ENCODE measurements at places on chromosomes 16 and 17.
A peak's percentile ranks its signal among the peaks of the same experiment; 100 is the strongest.

DNA sequence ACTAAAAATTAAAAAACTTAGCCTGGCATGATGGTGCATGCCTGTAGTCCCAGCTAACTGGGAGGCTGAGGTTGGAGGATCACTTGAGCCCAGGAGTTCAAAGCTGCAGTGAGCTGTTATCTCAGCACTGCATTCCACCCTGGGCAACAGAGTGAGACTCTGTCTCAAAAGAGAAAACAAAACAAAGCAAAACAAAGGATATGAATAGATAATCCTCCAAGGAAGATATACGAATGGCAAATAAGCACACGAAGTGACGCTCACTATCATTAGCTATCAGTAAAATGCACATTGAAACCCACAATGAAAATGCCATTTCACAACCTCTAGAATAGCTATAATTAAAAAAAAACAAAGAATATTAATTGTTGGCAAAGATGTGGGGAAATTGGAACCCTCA, 386.2 kb upstream of the CCL2 start:
- DNase-seq, result no peak

GRCh38 chr16:24174504-24174903, 81.6 kb upstream of the CACNG3 start:
- DNase-seq, result no peak

DNA sequence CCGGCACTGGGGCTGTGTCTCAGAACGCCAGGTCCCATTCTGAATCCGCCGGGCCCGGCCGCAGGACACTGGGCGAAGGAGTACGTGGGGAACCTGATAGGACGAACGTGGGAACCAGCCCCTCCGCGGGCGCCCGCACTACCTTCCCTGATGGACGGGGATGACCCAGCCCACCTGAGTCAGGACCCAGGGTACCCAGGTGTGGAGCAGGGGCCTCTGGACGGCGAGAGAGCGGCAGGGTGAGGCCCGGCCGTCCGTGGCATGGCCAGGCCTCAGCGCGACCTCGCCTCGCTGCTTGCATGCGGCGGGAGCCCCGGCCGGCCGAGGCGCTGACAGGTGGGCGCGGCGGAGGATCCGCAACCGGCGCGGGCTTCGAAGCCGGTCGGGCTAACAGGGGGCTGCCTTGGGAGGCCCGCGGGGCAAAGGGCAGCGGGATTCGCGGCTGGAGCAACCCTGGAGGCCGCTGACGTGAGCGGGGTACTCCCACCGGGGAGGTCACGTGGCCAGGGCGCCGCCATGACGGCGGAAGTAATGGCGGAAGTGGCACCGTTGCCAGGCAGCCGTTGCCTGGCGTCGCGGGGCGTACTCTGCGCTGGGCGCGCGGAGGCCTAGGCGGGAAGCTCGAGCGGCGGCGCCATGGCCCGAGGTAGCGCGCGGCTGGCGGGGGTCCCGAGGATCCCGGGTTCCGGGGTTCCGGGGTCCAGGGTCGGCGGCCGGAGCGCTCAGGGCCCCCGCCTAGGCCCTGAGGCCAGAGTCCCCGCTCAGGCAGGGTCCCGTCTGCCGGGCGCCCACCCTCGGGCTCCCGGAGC, at the start of gene WDR90:
Gene WDR90 (plus strand): TSS at position 585 of the 809 bp plus-strand sequence. CDS start 52 bp downstream, at position 637.
- DNase-seq, result peak; percentile 92

- peak; percentile 90 for DNase-seq
Observed at GRCh38 chr17:17682737-17683680, 1.8 kb downstream of the RAI1 start.

DNA sequence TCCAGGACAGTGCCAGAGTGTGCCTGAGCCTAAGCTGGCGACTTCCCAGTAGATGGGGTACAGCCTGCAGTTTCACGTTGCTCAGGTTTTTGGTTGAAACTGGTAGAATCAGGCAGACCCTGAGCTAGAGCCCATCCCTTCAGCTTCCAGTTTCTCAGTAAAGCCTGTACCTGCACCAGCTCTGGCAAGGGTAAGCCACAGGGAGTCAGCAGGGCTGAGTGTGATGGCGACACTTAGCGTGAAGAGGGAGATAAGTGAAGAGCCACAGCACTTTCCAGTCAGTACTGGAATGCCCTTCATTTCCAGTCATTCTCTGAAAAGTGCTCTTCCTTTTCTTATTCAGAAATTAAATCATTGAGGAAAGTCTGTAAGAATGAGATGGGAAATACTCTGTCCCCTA, 22.4 kb downstream of the PLD6 start:
- no peak for DNase-seq

- no peak for DNase-seq
Observed at GRCh38 chr17:5329784-5330557, 47.9 kb downstream of the RABEP1 start.

- DNase-seq, result no peak
Observed at GRCh38 chr17:43027091-43028032, 2.3 kb downstream of the RND2 start.

DNA sequence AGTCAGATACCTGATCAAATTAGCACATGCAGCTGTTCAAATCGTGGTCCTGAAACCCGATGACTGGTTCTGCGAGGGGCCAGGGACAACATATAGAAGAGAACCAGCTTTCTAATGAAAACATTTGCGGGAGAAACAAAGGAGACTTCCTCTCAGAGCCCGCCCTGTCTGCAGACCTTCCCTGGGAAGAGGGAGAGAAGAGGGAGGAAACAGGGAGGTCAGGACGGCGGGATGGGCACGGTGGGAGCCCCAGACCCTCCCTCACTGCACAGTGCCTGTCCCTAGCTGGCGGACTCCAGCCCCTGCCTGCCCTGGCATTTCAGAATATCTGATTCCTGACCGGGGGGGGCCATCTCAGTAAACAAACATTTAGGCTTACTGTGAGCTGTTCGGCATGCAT, 317.3 kb downstream of the FOXL1 start:
- no peak for DNase-seq

DNA sequence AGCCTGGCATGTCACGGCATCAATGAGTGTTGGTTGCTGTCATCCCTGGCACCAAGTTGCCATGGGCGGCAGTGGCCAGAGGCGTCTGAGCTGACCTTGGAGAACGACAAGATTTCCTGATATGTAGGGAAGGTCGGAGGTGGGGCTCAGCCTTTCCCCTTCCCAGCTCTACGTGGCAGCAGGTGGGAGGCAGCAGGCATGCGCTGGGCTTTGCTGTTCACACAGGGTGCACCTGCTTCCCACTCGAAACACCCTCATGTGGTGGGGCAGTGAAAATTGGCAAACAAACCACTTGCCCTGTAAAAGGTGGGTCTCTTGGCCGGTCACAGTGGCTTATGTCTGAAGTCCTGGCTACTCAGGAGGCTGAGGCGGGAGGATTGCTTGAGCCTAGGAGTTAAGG, 12.3 kb upstream of the TFAP4 start:
- no peak for DNase-seq

DNA sequence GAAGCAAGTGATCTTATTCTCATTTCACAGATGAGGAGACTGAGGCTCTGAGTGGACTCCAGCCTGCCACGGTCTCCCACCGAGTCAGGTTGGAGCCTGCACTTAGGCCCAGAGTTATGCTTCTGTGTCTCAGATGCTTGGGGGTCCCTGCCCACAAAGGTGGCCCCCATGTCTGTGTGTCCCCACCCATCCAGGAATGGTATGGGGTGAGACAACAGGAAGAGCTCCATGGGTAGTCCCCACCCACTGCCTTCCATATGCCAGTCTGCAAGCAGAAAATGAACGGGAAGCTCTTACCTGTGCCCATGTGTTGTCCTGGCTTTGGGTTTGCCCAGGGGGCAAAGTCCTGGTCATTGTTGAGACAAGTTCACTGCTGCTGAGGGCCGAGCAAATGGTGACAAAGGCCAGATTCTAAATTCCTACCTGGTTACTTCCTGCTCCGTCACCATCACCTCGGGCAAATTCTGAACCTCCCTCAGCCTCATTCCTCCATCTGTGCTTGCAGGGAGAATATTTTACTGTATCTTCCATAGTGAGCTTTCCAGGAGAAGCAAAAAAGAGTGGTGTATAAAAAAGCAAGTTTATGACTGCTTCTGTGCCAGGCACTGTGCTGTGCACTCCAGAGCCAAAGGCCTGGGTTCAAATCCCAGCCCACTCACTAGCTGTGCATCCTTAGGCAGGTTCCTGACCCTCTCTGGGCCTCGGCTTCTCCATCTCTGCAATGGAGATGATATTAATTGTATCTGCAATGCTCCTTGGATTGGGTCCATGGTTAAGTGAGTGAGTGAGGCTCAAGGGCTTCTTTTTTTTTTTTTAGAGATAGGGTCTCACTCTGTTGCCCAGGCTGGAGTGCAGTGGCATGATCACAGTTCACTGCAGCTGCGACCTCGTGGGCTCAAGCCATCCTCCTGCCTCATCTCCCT, 9.3 kb downstream of the IL4R start:
- DNase-seq, result no peak

GRCh38 chr17:17839791-17840707, 3.3 kb upstream of the SREBF1 start:
- peak; percentile 88 for DNase-seq

GRCh38 chr17:44159519-44160210, 10.8 kb upstream of the ASB16 start:
- DNase-seq, result peak; percentile 15

- peak; percentile 51 for DNase-seq
Observed at GRCh38 chr17:48564188-48565021, 13.7 kb downstream of the HOXB4 start.

DNA sequence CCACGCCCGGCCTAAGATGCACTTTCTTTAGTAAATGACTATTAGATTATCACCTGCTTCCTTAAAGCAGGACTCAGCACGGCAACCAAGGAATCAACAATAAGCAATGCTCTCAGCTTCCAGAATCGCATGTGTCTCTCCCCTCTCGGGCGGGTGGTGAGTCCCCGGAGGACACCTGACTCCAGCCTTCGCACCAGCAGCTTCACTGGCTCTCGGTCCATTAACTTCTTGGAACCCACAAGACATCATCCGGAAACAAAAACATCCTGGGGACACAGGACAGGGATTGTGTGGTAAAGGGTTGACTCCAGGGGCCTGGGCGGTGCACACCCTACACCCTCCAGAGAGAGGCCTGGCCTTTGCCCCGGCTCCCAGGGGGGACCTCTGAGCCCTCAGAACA, 22.7 kb downstream of the UTS2R start:
- no peak for DNase-seq

- no peak for DNase-seq
Observed at GRCh38 chr17:76292567-76292966, 15.5 kb downstream of the QRICH2 start.

DNA sequence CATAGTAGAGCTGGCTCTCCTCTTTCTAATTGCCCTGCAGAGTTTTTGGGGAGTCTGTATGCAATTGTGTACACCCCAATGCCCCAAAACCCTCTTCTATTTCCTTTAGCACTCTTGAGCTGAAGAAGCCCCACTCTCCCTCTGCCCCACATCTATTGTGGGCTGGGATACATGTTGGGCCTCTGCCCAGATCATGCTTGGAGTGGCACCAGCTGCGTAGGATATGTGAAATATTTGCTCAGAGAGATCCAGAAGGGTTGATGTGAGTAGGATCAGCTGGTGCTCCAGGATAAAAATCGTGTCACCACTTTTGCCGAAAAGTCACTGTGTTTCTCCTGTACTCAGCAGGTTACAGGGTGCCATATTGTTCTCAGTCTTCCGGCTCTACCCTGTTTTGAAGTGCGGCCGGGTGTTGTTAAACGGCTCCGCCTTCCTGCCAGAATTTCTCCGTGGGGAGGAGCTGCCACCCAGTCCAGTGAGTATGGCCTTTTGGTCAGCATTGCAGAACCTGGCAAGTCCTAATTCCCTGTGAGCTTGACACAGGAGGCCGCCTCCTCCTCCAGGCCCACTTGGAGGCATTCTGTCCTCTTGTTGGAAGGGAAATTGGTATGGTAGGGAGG, 664.5 kb downstream of the WWOX start:
- no peak for DNase-seq

DNA sequence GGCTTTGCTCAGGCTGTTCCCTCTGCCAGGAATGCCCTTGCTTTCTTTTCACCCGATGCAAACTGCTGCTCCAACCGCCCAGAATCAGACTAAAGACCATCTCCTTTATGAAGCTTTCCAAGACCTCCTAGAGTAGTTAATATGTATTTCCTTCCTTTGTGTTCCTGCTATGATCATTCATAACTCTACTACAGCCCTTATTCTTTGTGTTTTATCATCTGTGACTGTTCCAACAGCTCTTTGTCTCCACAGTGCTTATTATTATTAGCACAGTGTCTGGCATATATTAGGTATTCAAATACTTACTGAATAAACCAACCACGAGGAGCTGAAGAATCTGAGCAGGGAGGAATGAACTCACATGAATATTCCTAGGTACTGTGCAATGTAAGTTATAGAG, 7.6 kb downstream of the PSME3IP1 start:
- no peak for DNase-seq

DNA sequence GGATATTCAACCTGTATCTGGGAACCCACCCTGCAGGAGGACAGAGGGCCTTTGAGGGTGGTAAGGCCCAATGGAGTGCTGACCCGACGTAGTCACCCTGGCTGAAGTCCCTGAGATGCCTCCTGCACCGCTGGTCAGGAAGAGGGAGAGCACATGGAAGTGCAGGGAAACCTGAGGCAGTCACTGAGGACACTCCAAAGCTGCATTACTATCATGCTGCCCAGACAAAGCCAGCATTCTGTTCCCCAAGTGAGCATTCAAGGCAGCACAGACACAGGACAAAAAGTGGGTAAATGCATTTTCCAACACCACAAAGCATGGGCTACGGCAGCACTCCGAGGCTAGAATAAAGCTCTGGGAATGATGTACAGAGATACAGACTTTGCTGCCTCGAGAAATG, 46.8 kb upstream of the BCAR1 start:
- no peak for DNase-seq

DNA sequence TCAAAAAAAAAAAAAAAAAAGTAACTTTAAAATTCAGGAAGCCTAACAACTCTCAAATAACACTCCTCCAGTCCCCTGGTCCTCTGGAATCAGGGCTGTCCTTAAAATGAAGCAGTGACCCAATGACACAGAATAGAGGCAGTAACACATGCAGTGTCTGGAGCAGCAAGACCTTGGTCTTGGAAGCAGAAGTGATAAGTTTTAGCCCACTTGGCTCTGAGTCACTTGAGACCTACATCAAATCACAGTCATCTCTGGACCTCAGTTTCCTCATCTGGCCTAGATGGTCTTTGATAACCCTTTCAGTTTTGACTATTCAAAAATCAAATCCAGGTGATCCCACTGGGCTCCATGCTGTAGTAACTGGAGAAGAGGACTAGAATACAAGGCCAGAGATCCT, 39.0 kb downstream of the LYRM1 start:
- no peak for DNase-seq

GRCh38 chr16:67490335-67491096, 7.2 kb upstream of the AGRP start:
- no peak for DNase-seq

- DNase-seq, result no peak
Observed at GRCh38 chr17:3859940-3860339, 13.9 kb upstream of the NCBP3 start.

GRCh38 chr16:63983401-63983800, 1138.5 kb downstream of the CDH11 start:
- no peak for DNase-seq
